GM10248 (cell line): ENCODE measurements at places on chromosomes 12 and 14.

DNA sequence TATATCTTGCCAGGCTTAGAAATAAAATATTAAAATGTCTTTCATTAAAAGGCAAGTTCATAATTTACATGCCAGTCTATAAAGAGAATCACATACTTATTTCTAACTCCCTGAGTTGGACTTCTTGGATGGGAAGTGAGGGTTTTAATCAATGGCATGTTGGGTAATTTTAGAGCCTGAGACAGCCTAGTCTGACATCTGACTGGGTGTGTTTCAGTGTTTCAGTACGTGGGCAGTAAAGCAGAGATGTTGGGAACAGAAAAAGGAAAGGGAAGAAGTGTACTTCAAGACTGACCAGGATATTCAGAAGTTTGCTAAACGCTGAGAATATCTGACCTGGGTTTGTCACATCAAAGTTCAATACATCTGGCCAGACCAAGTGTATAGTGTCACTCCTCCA, 171.8 kb downstream of the BTG1 start:
- no peak for DNase-seq

DNA sequence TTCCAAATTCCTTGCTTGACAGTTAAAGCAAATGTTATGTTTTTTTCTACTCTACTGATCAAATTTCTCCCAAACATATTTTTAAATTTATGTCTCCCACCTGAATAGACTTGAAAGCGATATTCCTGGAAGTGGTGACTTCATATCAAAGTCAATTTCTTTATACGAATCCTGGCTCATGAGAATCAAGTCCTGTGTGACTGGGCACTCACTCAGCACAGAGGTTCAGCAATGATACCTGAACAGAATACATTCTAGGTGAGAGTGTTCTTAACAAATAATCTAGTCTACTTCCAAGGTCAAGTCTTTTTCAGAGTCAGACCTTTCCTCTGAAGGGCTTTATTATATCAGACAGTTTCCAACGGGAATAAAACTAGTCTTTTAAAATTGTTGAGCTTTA, 1070.6 kb downstream of the TRHDE start:
- DNase-seq: no peak

DNA sequence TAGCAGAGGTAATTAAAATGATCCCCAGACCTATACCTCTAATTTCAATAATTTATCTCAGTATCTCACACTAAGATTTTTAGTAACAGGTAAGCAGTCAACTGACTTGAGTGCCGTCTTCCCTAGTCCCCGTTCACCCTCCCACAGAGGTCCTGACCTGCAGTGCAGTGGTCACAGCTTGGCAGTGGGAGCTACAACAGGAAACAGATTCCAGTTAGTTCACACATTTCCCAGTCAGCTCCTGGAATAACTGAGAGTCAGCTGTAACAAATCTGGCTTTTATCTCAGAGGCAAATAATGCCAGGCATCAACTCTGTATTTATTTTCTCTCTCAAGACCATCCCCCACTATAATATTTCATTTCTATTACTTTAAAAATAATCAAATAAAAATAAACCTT, 308.2 kb downstream of the ATP23 start:
- no peak for DNase-seq

GRCh38 chr12:101845137-101845711, 14.5 kb upstream of the GNPTAB start:
- no peak for DNase-seq

DNA sequence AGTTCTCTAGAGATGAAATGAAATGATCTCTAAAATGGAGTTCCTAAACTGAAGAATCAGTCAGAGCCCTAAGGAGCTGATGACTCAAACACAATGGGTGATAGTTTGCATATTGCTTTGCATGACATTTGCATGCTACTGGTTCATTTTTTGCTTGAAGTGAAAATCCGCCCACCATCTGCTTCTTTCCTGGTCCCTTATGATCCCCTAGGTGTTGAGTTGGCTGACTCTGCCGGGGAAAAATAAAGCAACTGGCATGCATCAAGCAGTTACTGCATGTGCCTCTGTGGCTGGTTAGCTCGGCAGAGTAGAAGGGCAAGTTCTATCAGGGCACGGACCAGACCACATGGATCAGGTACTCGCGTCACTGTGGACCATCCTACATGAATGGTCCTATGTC, 151.1 kb downstream of the PPM1H start:
- no peak for DNase-seq

GRCh38 chr12:42946871-42947381, 357.4 kb upstream of the PRICKLE1 start:
- no peak for DNase-seq

GRCh38 chr14:25122843-25123242, 72.9 kb upstream of the STXBP6 start:
- DNase-seq: no peak

GRCh38 chr12:118946256-118946655, 35.1 kb upstream of the SRRM4 start:
- DNase-seq: no peak

DNA sequence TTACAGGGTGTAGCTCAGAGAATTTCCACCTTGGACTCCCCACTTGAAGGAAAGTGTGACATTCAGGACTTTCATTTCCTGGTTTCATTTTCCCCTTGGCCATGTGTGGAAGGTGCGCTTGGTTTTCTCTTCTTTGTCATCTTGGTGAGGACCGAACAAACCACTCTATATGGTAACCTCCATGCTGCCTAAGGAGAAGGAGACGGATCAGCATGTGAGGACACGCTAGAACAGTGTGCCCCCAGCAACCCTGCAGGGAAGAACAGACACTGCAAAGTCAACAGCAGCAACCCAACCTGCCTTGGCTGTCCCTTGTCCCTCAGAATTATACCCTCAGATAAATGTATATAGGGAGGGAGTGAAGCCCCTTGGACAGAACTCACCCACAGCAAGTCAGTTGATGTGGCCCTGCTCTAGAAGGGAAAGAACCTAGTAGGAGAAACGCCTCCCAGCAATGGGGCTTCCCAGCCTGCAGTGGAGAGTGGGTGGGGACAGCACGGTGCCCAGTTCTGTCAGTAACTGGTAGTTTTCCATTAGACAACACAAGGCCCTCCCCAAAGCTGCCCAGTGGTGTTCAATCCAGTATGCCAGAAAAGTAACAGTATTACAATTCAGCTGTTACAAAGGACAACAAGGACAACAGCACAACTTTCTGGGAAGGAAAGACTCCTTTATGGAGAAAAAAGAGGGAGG, 18.9 kb upstream of the COCH start:
- peak; percentile 70 for DNase-seq

GRCh38 chr12:94174576-94174975, 26.2 kb downstream of the PLXNC1 start:
- DNase-seq: no peak

DNA sequence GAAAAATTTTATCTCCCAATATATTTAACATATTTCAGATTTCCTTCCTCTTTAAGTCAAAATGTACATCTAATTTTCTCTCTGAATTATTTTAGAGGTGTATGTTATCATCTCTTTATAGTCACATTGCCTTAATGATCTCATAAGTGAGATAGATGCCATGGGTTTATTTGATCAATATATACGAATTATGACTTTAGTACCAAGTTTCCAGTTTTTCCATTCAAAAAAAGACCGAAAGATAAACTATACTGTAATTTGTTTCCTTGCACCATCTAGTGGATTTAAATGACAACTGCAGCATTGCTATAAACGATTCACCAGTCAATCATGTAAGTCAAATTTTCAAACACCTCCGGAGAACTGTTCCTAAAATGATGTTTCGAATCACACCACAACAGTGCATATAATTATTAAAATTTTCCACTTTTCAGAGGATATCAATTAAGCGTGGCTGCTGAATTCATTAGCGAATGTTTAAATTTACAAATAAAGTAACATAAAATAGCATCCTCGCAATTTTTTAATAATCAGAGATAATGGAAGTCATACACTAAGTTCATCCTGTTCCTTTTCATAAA, 419 bp upstream of the ATXN7L3B start:
- DNase-seq: peak; percentile 67

DNA sequence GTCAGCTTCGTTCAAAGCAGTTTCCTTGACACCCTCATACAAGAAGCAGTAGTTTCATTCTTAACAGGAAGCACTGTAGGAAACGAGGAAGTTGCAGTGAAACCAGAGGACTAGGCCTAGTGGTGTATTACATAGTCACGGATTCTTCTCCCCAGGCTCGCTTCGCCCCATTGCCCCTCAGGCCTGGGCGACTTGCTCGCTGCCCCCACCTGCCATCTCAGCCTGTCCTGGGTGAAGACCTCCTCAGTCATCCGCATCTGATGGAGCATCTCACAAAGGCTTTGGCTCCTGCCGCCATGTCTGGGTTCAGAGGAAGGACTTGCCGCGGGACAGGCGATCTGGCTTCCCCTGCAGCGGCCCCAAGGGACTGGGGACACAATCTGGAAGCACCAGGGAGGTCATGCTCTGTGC, 93.5 kb downstream of the LMNTD1 start:
- peak; percentile 21 for DNase-seq

- no peak for DNase-seq
Measured at GRCh38 chr12:130992448-130992847, 38.7 kb downstream of the ADGRD1 start.

- no peak for DNase-seq
Measured at GRCh38 chr14:104214431-104215218, 76.2 kb downstream of the KIF26A start.

- DNase-seq: no peak
Measured at GRCh38 chr14:94775091-94775870, 5.4 kb upstream of the GSC start.

DNA sequence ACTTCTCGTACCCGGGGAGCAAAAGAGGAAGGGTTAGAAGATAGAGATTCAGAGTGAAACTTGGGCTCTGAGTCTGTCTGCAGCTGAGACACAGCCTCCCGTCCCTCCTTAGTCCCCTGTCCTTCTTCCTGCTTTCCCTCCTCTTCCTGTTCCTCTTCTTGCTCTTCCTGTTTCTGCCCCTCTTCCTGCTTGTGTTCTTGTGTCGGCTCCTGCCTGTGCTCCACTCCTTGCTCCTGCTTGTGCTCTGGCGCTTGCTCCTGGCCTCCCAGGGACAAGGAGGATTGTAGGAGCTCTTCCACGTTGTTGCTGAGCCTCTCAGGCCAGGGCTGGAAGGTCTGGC, 3.0 kb downstream of the ACRBP start:
- DNase-seq: peak; percentile 61

- no peak for DNase-seq
Measured at GRCh38 chr12:115000038-115000437, 316.1 kb upstream of the TBX3 start.

DNA sequence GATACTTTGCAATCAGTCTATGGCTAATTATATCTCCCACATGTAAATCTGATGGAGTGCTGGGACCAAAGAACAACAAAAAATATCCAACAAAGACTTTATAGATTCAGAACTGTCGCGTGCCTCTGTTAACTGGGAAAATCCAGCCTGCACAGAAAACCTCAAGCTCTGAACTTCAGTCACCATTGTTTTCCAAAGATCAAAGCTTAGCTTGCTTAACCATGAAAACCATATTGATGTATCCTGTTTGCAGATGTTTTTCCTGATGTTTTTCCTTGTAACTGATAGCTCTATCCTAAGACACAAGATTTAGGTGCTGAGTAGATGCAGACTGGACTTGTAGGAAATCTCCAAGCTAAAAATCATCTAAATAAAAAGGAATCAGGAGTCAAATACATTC, 163.7 kb downstream of the GXYLT1 start:
- no peak for DNase-seq

- no peak for DNase-seq
Measured at GRCh38 chr14:55556929-55557623, 22.9 kb upstream of the KTN1 start.

DNA sequence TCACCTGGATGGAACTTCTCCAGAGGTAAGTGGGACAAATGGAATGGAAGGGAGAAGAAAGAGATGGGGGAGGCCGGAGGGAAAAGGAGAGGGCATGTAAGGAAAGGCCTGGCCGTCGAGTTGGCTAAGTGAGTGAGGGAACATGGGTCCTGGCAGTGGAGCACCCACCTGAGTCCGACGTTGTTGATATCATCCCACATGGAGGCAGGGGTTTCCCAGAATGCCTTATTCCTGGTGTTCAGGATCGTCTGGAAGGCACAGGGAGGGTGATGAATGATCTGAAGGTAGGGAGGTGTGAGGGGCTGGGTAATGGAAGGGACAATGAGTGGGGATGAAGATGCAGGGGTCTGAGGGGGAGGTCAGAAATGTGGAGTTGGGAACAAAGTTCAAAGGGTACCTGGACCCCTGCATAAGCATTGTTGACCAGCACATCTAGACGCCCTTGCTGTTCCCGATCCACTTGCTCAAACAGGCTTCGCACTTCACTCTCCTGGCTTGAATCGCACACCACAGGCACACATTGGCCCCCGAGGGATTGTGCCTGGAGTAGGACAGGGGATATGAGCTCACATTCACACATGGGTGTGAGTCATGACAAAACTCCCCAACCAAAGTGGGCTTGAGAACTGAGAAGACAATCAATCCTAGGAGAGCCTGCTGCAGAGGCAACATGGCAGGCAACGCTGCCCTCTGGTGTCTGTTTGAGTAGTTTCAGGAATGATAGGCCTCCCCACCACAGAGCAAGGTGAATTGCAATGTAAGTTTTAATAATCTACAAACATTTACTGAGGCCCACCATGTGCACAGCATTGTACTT, 3.0 kb downstream of the DHRS1 start:
- DNase-seq: peak; percentile 81

- DNase-seq: no peak
Measured at GRCh38 chr14:103061482-103061976, 4.2 kb upstream of the CDC42BPB start.

GRCh38 chr12:27142101-27142721, 59.8 kb upstream of the C12orf71 start:
- peak; percentile 50 for DNase-seq

- no peak for DNase-seq
Measured at GRCh38 chr12:14408208-14408607, 42.7 kb downstream of the ATF7IP start.
